ENCODE measurements at places on chromosomes 5 and 9.

- DNase-seq, result peak; percentile 68
Observed at GRCh38 chr9:14433351-14434157, 119.6 kb upstream of the NFIB start.

GRCh38 chr5:40960037-40960436 lies 50.7 kb downstream of the C7 start:
- DNase-seq, result no peak

- DNase-seq, result no peak
Observed at GRCh38 chr5:53858700-53859456, 298.4 kb downstream of the NDUFS4 start.

GRCh38 chr5:44891116-44891515 lies 82.4 kb downstream of the MRPS30 start:
- no peak for DNase-seq

DNA sequence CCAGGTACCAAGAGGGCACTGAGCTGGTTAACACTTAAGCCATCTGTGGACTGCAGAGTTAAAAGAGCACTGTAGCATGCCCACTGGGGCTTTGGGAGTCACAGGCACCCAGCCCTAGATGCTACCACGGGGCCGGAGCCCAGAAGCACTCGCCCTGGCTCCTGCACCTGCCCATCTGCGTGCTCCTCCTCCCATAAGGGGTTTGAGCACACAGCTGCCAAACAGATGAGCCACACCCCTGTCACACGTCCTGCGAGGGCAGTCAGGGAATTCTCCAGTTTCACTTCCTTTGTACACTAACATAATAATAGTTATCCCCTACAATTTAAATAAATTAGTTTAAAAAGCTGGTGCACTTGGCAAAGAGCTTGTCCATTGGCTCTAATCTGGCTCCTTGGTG lies 4.5 kb upstream of the PCA3 start:
- no peak for DNase-seq

DNA sequence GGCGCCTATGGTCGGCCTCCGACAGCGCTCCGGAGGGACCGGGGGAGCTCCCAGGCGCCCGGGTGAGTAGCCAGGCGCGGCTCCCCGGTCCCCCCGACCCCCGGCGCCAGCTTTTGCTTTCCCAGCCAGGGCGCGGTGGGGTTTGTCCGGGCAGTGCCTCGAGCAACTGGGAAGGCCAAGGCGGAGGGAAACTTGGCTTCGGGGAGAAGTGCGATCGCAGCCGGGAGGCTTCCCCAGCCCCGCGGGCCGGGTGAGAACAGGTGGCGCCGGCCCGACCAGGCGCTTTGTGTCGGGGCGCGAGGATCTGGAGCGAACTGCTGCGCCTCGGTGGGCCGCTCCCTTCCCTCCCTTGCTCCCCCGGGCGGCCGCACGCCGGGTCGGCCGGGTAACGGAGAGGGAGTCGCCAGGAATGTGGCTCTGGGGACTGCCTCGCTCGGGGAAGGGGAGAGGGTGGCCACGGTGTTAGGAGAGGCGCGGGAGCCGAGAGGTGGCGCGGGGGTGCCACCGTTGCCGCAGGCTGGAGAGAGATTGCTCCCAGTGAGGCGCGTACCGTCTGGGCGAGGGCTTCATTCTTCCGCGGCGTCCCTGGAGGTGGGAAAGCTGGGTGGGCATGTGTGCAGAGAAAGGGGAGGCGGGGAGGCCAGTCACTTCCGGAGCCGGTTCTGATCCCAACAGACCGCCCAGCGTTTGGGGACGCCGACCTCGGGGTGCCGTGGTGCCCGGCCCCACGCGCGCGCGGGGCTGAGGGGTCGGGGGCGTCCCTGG lies 561 bp downstream of the DAPK1 start:
- no peak for DNase-seq

- no peak for DNase-seq
Observed at GRCh38 chr9:107954312-107954711, 464.7 kb upstream of the KLF4 start.

GRCh38 chr5:39475881-39476842 lies 51.4 kb upstream of the DAB2 start:
- DNase-seq, result no peak

Data from glomerular endothelial cell (primary cell).